ENCODE measurements at places on chromosomes 1 and 21.
A peak's percentile ranks its signal among the peaks of the same experiment; 100 is the strongest.

- H3K4me1 ChIP-seq = peaks cover 24% of the 10 kb centered on the region
- peaks cover 3% of the 10 kb centered on the region for H3K36me3 ChIP-seq
- no peak overlapping the region for H3K27ac ChIP-seq
Observed at GRCh38 chr1:231628207-231628876, 1.8 kb downstream of the DISC1 start.

DNA sequence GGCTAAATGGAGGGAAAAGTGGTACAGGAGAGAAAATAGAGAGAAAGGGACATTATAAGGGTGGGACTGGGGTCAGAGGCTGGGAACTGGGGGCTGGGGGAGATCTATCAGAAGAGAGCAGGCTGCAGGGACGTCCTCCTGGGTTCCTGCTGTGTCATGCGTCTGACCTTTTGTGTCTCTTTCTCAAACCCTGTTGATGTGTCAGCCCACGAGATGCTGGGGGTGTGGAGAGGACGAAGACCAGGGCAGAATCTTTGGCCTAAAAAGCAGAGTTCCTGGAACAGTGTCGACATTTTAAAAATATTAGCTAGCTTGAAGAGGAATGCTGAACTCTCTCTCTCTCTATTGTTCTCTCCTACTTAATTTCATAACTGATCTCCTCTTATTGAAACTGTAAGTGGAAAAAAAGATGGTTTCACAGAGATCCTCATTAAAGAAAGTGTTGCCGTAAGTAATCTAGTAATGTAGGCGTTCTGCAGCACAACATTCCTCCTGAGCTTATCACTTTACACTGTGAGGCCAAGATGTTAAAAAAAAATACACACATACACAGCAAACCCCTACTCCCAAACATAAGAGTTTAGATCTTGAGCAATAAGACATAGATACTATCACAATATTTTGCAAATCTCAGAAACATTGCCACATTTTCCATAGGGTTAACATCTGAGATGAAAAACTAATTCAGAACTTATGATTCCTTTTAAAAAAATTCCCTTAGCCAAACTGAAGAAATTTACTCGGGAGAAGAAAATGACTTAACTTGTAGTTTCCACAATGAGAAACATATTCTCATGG lies 52.6 kb downstream of the RUNX1 start:
- H3K27me3 ChIP-seq = no peaks in the 10 kb centered on the region
- peaks cover 40% of the 10 kb centered on the region for H3K36me3 ChIP-seq
- H3K4me3 ChIP-seq = no peak overlapping the region

- no peaks in the 10 kb centered on the region for H3K27me3 ChIP-seq
- H3K27ac ChIP-seq = no peak overlapping the region
- DNase-seq = peak; percentile 14
- no peaks in the 10 kb centered on the region for H3K36me3 ChIP-seq
- peaks cover 11% of the 10 kb centered on the region for H3K4me1 ChIP-seq
Observed at GRCh38 chr1:153389973-153390879, 647 bp downstream of the S100A8 start.

DNA sequence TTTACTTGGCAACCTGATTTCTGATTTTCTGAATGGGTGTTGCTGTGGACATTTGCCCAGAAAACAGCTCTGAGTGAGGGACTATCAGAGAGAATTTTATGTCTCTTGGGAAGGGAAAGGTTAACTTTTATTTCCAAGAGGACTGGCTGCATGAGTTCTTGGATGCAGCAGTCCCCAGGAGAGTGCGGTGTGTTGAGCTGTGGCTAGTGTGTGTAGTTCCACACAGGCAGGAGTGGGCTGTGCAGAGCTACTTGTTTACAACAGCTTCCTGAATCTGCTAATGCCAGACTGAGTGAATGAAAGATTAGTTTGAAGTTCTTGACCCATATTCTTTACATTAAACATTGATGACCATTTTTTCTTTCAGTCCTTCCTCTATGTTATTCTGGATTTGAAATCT lies 41.0 kb upstream of the APOBEC4 start:
- H3K27ac ChIP-seq = no peak overlapping the region
- H3K27me3 ChIP-seq = no peaks in the 10 kb centered on the region
- no peak overlapping the region for H3K4me3 ChIP-seq
- no peak for DNase-seq
- peaks cover 2% of the 10 kb centered on the region for H3K4me1 ChIP-seq
- H3K36me3 ChIP-seq = no peaks in the 10 kb centered on the region

GRCh38 chr1:245045087-245045881 lies 109.5 kb upstream of the KIF26B start:
- H3K27ac ChIP-seq = no peak overlapping the region
- no peaks in the 10 kb centered on the region for H3K27me3 ChIP-seq
- DNase-seq = no peak
- no peaks in the 10 kb centered on the region for H3K4me1 ChIP-seq
- no peaks in the 10 kb centered on the region for H3K36me3 ChIP-seq
- H3K4me3 ChIP-seq = no peak overlapping the region

- peaks cover 12% of the 10 kb centered on the region for H3K4me1 ChIP-seq
- no peaks in the 10 kb centered on the region for H3K36me3 ChIP-seq
- H3K4me3 ChIP-seq = peak overlapping the region; percentile 75
Observed at GRCh38 chr1:23838401-23838866, 13.2 kb upstream of the HMGCL start.

- H3K4me3 ChIP-seq = peak overlapping the region; percentile 95
- no peaks in the 10 kb centered on the region for H3K27me3 ChIP-seq
- H3K36me3 ChIP-seq = peaks cover 33% of the 10 kb centered on the region
- H3K4me1 ChIP-seq = peaks cover 36% of the 10 kb centered on the region
Observed at GRCh38 chr21:39182016-39182415, 1.2 kb downstream of the PSMG1 start.

GRCh38 chr1:62875676-62876075 lies 91.7 kb downstream of the ATG4C start:
- H3K36me3 ChIP-seq = no peaks in the 10 kb centered on the region
- no peak for DNase-seq
- no peak overlapping the region for H3K27ac ChIP-seq
- no peaks in the 10 kb centered on the region for H3K27me3 ChIP-seq
- H3K4me3 ChIP-seq = no peak overlapping the region

DNA sequence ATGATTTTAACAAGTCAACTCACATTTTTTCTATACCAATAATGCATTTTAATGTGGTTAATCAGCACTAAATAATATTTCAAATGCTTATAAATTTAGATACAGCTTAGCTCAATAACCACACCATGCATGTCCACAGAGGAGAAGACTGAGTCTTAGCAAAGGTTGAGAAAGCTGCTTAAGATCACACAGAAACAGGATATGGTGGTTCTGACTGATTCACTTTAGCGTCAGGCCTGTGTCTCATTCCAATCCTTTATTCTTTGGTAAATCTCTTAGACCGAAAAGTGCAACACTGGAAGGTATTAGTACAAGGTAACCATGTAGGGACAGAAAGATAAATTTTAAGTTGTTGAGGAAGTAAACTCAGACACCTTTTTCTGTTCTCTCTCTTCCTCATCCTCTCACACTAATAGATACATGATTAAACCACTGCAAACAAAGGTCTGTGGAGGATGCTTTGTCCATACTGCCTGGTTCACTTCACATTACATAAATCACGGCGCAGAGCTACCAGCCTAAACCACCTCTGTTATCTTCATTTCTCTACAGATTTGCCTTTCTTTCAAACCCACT lies 139.0 kb downstream of the DPYD start:
- peak; percentile 9 for DNase-seq
- no peaks in the 10 kb centered on the region for H3K4me1 ChIP-seq
- no peak overlapping the region for H3K27ac ChIP-seq
- no peak overlapping the region for H3K4me3 ChIP-seq
- peaks cover 3% of the 10 kb centered on the region for H3K36me3 ChIP-seq

- no peaks in the 10 kb centered on the region for H3K27me3 ChIP-seq
- no peak for DNase-seq
- H3K27ac ChIP-seq = no peak overlapping the region
- H3K36me3 ChIP-seq = no peaks in the 10 kb centered on the region
- no peaks in the 10 kb centered on the region for H3K4me1 ChIP-seq
- no peak overlapping the region for H3K4me3 ChIP-seq
Observed at GRCh38 chr1:3036447-3037280, 15.4 kb downstream of the ACTRT2 start.

- H3K4me1 ChIP-seq = peaks cover 16% of the 10 kb centered on the region
- DNase-seq = no peak
- no peaks in the 10 kb centered on the region for H3K27me3 ChIP-seq
- H3K4me3 ChIP-seq = no peak overlapping the region
- no peak overlapping the region for H3K27ac ChIP-seq
Observed at GRCh38 chr1:60540141-60540540, 466.6 kb upstream of the C1orf87 start.

- no peak for DNase-seq
- no peak overlapping the region for H3K4me3 ChIP-seq
Observed at GRCh38 chr1:15681349-15682292, 2.5 kb upstream of the PLEKHM2 start.

GRCh38 chr1:80248886-80249285 lies 1242.4 kb upstream of the ADGRL4 start:
- no peak for DNase-seq
- no peaks in the 10 kb centered on the region for H3K4me1 ChIP-seq
- H3K27me3 ChIP-seq = peaks cover 2% of the 10 kb centered on the region

- H3K36me3 ChIP-seq = no peaks in the 10 kb centered on the region
- H3K4me3 ChIP-seq = no peak overlapping the region
- no peak for DNase-seq
- H3K4me1 ChIP-seq = peaks cover 10% of the 10 kb centered on the region
- H3K27ac ChIP-seq = no peak overlapping the region
- H3K27me3 ChIP-seq = no peaks in the 10 kb centered on the region
Observed at GRCh38 chr1:66247415-66248208, 286.3 kb upstream of the SGIP1 start.

DNA sequence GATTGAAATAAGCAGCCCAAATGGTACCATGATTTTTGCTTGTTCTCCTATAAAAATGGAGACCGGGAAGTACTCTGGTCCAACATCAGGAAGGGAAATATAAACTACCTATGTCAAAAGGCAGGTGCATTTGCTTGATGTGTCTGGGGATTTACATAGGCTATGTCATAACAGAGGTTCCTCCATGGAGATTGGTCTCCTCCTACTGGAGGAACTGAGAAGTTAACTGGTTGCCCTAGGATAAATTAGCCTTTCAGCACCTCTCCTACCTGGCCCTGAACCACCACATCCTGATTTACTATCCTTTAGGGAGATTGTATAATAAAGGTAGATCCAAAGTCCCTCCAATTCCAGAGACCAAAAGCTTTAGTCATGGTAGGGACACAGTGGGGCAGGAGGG lies 1109.3 kb upstream of the B3GALT2 start:
- H3K4me1 ChIP-seq = no peaks in the 10 kb centered on the region
- no peaks in the 10 kb centered on the region for H3K36me3 ChIP-seq
- no peak overlapping the region for H3K4me3 ChIP-seq
- no peaks in the 10 kb centered on the region for H3K27me3 ChIP-seq

DNA sequence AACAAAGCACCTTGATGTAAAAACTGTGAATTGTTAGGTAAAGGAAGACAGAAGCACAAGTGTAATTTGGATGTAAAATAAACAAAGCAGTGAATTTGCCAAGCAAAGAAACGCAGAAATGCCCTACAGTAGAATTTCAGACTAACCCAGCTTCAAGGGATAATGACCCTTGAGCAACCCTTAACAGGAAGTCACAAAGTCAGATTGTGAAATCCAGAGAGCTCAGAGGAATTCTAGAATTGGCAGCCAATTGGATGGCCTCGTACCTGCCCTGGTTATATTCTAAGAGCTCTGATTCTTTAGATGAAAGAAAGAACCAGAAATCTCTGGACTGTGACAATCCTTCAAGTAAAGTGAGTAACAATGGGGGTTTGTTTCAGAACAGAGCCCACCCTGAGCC lies 152.7 kb upstream of the CHRM3 start:
- no peaks in the 10 kb centered on the region for H3K36me3 ChIP-seq
- no peak for DNase-seq
- no peak overlapping the region for H3K4me3 ChIP-seq
- no peaks in the 10 kb centered on the region for H3K4me1 ChIP-seq
- H3K27me3 ChIP-seq = no peaks in the 10 kb centered on the region

DNA sequence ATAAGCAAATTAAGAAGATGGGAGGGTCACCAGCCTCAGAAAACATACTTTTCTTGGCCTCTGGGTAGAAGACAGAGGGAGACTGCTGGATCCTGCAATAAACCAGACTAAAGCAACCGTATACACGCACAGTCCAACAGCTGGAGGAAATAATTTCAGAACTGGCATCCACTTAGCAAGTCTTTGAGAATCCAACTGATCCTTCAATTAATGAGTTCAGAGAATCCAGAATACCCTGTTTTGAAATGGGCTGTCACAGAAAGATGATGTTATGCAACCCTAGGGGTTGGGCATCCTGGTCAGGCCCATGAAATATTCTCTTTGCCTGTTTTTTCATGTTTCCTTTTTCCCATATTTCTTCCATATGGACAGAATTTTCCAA lies 134.0 kb upstream of the MAGI3 start:
- DNase-seq = no peak
- no peak overlapping the region for H3K4me3 ChIP-seq
- no peaks in the 10 kb centered on the region for H3K36me3 ChIP-seq
- peaks cover 7% of the 10 kb centered on the region for H3K27me3 ChIP-seq
- no peaks in the 10 kb centered on the region for H3K4me1 ChIP-seq
- H3K27ac ChIP-seq = no peak overlapping the region

DNA sequence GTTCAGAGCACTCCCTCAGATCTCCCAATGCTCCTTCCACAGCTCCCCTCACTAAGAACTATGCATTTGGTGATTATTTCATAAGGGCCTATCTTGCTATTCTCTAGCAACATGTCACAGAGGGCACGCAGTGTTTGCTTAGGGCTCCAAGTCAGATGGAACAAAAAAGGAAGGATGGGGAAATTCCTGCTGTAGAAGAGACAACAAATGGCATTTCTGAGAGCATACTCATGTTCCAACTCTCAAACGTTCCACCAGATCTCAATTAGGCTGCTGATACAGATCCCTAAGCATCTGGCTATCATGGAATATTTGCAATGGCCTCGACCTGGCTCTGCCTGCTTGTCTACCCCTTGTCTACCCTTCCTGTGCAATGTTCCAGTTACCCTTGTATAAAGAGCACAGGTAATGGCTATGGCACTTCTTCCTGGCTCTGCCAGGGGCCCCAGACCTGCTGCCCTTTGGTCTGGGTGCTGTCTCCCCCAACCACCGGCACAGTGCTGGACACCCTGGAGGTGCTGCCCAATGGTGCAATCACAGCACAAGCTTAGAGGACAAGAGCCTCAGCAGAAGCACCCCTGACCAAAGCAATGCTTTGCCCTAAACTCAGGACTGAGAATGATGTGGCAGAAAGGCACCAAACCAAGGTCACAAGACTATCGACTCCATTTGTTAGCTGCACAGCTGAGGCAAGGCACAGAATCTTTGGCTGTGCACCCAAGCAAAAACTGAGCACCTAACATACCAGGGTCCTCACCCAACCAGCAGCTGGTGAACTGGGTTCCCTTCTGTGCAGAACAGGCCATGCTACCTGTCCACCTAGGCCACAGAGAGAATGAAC lies 3.6 kb downstream of the PARP1 start:
- peak overlapping the region; percentile 43 for H3K27ac ChIP-seq
- no peak overlapping the region for H3K4me3 ChIP-seq
- H3K27me3 ChIP-seq = no peaks in the 10 kb centered on the region
- H3K36me3 ChIP-seq = peaks cover 11% of the 10 kb centered on the region
- peaks cover 24% of the 10 kb centered on the region for H3K4me1 ChIP-seq
- DNase-seq = no peak
